ENCODE measurements at places on chromosomes 3 and 15. TPM values are rescaled to one million over a fixed set of nuclear protein-coding genes. Genes with fewer than 3 reads are reported as not detected.

Gene RFC4
- total RNA-seq: 10.8 TPM

- DNase-seq: no peak
- H3K27ac ChIP-seq: no peak overlapping the region
- H3K36me3 ChIP-seq: no peaks in the 10 kb centered on the region
- no peak overlapping the region for H3K4me3 ChIP-seq
Observed at GRCh38 chr3:159825216-159825854, 163.3 kb upstream of the IL12A start.

- no peaks in the 10 kb centered on the region for H3K27me3 ChIP-seq
- no peak overlapping the region for H3K27ac ChIP-seq
- DNase-seq: no peak
- no peak overlapping the region for H3K4me3 ChIP-seq
Observed at GRCh38 chr3:59829527-59829926, 779.7 kb upstream of the CFAP20DC start.

Gene ATP8B4
- total RNA-seq: 28.3 TPM

Gene NR1I2
- total RNA-seq: 0.98 TPM
